ENCODE measurements at places on chromosomes 1 and 21.

DNA sequence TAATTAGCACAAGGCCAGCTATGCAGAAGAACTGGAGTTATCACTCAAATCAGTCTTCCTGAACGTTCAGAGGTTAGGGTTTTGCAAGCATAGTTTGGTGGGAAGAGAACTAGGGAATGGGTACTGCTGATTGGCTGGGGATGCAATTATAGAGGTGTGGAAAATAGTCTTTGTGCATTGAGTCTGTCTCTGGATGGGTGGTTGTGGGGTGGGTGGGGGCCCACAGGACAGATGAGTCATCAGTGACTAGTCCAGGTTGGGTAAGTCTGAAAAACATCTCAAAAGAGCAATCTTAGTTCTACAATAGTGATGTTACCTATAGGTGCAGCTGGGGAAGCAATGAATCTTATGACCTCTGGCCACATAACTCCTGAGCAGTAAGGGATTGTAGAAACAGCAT lies 89.7 kb upstream of the HMCN1 start:
- DNase-seq, result no peak

GRCh38 chr1:158285756-158286241 lies 3.9 kb upstream of the CD1C start:
- no peak for DNase-seq

GRCh38 chr1:241770115-241770514 lies 77.9 kb upstream of the EXO1 start:
- no peak for DNase-seq

DNA sequence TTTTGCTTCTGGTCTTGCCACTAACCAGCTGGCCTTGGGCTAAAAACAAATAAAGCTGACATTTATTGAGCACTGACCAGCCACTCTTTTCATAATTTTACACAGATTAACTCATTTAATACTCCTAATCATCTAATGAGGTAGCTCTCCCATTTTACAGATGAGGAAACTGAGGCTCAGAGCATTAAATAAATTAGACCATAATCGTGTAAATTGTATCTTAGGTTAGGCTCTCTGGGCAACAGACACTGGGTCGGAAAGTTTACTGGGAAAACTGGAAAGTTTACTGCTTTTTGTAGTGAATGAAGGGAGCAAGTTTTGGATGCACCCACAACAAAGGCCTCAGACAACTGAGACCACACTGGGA lies 7.3 kb downstream of the BMP8B start:
- DNase-seq, result no peak

GRCh38 chr1:13751458-13751871 lies 51.5 kb downstream of the PRDM2 start:
- no peak for DNase-seq

DNA sequence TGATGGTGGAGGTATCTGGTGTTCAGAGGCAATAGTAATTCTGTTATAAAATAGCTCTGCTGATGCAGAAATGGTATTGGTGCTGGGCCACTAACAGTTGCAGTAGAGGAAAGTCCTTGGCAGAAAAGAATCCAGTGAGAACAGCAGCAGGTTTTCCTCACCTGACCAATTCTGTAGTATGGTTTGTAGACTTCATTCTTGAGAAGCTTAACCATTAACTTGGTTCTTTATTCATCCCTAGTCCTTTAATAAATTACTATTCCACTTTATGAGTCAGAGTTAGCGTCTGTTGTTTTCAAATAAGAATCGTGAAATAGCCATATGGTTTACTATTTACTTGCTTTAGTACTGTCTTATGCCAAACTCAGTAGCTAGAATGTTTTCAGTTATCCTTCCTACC lies 128.5 kb upstream of the SERTAD4 start:
- no peak for DNase-seq

DNA sequence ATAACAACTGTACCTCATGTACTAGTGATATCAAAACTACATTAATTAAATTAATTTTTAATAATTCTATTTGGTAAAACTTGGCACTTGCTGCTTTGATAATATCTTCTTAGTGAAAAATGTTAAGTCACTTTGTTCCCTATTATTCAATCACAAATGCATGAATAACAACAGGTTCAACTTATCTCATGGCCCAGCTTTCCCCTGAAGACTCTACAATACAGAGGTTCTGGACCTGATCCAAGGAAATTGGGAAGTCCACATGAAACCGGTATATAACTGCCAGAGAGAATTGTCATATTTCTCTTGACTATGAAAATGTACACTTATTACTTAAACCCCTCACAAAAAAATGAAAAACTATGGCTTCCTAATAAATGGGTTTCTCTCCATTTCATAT lies 33.9 kb upstream of the PTPRC start:
- no peak for DNase-seq

DNA sequence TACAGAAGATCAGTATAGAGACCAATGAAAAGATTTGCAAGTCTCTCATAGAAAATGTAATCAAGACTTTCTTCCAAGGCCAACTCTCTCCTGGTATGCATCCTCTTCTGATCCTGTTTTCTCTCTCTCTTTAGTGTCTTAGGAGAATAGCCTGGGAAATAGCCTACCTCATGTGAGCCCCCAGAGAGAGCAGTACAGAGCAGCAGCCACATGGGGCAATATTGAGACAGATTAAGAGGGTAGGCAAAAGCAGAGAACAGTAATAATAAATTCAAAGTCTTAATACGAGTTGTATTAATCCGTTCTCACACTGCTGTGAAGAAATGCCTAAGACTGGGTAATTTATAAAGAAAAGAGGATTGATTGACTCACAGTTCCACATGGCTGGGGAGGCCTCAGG lies 61.4 kb downstream of the RNASEL start:
- no peak for DNase-seq

DNA sequence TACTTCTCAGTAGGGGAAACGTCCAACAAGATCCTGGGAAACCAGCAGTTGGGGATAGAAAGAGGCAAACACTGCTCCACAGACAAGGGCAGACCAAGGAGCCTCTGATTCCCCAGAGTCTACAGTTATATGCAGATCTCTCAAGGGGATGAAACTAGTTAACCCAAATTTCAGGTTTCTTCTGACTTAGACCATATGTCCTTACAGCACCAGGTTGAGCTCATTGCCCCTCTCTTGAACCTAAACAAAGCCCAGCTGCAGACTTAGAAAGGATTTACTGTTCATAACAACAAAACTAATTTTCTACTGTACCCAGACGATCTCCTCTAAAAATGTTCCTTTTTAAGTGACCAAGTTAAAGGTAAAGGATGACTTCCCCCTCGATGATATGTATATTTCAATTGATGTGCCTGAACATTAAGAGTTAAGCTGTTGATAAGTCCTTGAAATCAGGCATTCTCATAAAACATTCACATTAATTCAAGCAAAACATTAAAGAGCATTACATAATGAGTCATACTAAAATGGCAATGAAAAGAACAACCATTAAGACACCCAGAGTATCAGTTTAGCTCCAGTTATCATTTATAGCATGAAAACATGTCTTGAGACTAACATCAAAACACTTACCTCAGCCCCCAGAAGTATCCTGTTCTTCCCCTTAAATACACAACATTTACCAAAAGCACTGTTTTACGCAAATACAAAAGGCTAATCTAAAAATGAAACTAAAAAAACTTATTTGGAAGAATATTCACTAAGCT lies 24.1 kb downstream of the SMYD3 start:
- peak; percentile 18 for DNase-seq

GRCh38 chr1:63665410-63665809 lies 72.2 kb downstream of the PGM1 start:
- DNase-seq, result no peak

DNA sequence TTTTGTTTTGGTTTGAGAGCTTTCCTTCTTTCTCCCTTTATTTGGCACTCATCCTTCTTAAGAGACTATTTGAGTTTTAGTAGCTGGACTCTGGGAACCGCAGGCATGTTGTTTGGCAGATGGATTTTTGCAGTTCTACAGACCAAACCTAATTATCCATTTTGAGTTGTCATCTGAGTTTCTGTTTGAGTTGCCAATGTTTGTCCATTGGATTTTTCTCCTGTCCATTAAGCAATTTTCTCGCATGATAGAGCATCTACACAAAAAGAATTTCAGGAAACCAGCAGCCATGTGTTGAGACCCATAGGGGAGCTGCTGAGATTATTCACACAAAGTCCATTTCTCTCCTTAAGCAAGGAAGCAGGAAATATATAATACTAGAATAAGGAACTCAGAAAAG lies 17.2 kb upstream of the CXADR start:
- DNase-seq, result peak; percentile 23

GRCh38 chr21:42330380-42331371 lies 15.5 kb upstream of the TFF3 start:
- DNase-seq, result no peak

DNA sequence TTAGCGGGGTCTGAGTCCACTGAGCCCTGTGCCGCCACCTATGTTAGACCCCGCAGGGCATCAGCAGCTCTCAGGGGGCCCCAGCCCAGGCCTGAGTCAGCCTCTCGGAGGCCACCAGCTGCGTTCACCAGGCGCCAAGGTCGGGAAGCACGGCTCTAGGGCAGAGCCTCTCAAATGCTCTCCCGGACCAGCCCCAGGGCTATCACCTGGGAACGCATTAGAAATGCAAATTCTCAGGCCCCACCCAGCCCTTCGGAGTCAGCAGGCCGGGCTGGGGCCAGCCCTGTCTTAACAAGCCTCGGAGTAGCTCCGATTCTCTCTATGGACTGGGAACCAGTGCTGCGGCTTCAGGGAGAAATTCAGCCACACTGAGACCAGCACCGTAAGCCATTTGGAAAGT lies 37.2 kb upstream of the TSPEAR start:
- no peak for DNase-seq

GRCh38 chr1:20143318-20143717 lies 4.2 kb downstream of the PLA2G2F start:
- no peak for DNase-seq

GRCh38 chr1:246787781-246788513 lies 63.7 kb downstream of the SCCPDH start:
- DNase-seq, result no peak

DNA sequence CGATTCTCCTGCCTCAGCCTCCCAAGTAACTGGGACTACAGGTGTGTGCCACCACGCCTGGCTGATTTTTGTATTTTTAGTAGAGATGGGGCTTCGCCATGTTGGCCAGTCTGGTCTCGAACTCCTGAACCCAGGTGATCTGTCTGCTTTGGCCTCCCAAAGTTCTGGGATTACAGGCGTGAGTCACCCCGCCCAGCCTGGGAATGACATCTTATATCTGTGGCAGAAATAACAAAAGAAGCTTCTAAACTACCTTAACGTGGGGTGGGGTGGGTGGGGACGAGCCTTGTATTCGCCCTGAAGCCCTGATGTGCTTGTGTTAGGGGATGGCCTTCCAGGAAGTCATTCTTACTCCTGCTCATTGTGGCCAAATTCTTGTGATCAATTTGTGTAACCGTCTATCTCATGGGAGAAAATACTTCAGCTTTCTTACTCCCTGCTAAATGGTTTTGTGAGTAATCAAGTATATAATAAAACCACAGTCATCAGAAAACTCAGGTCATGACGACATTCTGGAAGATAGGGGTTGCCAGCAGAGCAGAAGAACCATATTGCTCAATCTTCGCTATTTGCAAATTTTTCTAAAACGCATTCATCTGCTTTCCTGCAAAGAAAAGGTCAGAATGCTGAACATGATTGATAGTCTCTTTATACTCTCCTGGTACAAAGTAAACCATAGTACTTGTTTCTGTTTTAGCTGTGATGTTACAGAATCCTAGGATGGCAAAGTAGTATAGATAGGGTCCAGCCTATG lies 63.2 kb downstream of the DIRAS3 start:
- peak; percentile 94 for DNase-seq

DNA sequence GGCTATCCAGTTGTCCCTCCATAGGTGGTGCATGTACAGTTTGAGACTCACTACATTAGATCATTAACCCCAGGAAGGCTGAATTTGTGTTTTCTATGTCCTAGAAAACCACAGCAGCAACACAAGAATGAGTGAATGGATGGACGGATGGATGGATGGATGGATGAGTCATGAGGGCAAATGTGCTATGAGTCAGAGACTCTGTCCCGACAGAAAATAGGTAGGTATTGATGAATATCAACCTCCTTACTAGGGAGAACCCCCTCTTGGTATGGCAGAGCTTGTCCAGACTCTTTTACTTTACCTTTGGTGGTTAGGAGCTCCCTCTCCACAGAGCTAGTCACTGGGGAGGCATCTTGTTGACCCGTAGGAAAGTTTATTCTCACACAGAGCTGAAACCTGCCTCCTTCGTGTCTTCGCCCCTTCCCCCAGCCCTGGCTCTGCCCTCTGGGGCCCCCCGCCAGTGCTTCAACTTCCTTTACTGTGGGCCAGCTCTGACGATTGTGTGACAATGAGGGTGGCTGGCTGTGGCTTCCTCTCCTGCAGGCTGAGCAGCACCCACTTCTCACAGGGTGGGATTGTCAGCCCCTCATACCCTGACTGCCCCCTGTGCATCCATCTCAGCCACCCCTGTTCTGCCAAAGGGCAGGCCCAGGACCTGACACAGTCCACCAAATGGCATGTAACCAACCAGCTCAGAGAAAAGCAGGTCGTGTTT lies 145.2 kb downstream of the FOXD2 start:
- DNase-seq, result no peak

GRCh38 chr1:204162494-204163074 lies 3.6 kb downstream of the REN start:
- DNase-seq, result peak; percentile 70

- peak; percentile 85 for DNase-seq
Measured at GRCh38 chr21:25735646-25736597, 1.1 kb downstream of the GABPA start.

DNA sequence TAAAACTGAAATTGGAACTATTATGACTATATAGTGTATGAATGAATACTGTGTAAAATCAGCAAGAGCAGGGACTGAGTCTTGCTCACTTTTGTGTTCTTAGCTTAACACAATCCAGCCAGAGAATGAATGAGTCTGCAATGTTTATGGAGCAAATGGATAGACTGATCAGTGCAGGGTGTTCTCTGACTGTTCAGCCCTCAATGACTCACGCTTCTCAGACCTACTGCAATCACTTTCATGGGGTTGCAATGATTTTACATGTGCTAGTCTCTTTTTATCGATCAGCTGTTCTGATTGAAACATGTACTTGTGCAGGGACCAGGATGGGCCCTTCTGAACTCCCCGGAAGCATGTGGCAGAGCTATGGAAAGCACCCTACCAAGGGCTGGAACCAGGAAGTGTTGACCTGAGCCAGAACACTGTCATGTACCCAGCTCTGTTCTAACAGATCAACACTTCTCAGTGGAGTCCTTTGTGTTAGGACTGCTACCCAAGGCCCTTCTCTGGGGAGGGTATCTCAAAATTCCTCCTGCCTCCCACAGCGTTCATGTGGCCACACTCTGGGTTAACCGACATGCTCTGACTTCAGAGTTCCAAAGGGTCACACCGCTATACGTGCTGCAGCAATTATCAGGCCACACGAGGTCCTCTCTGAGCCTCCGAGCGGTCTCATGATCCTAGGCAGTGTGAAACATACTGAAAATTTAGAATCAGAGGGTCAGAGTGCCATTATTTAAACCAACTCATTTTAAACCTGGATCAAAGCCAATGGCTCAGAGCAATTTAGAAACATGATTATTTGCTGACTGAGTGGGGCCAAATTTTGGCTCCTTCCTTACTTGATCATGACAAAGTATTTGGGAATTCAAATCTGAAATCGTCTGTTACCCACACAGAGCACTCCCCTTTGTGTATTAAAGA lies 35.2 kb downstream of the GRIK1 start:
- DNase-seq, result no peak

DNA sequence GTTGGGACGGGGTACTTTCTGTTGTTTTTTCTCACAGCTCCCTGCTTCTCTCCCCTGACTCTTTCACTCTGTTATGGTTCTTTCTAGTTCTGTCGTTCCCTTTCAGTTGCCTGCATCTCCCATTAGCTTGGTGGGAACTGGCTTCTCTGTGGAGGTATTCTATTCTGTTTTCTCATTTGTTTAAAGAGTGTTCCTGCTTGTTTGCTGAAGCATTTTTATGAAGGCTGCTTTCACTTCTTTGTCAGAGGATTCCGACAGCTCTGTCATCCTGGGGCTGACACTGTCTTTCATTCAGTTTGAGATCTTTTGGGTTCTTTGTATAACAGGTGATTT lies 96.0 kb upstream of the COL6A1 start:
- DNase-seq, result no peak

All from cardiac fibroblast (primary cell).